Esophagus squamous epithelium (tissue), 5 donors: ENCODE measurements at places on chromosomes 3 and 15. TPM values are rescaled to one million over a fixed set of nuclear protein-coding genes. Genes with fewer than 3 reads are reported as not detected.

DNA sequence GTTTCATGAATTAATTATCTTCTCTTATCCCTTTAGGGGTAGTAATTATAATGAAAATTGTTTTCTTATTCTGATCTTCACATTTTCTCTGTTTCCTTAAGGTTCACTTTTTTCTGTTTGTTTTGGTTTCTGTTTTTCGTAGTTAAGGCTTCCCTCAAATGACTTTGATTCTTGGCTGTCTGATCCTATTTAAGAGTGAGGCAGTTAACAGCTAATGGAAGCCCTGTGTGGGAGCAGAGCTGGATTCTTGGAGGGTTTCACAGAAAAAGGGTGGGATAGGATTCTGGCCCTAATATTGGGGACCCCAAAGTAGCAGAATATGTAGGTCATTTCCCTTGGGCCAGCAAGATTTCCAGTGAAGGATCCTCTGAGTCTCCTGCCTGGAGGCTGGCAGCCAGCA is 6.8 kb upstream of the AMOTL2 start:
- no peak overlapping the region for H3K4me3 ChIP-seq
- H3K27me3 ChIP-seq: no peaks in the 10 kb centered on the region
- no peak for DNase-seq
- H3K4me1 ChIP-seq: peaks cover 17% of the 10 kb centered on the region

- no peaks in the 10 kb centered on the region for H3K27me3 ChIP-seq
- no peak for DNase-seq
- no peaks in the 10 kb centered on the region for H3K4me1 ChIP-seq
- H3K36me3 ChIP-seq: no peaks in the 10 kb centered on the region
- H3K4me3 ChIP-seq: no peak overlapping the region
Measured at GRCh38 chr3:66162766-66163165, 58.0 kb upstream of the SLC25A26 start.

DNA sequence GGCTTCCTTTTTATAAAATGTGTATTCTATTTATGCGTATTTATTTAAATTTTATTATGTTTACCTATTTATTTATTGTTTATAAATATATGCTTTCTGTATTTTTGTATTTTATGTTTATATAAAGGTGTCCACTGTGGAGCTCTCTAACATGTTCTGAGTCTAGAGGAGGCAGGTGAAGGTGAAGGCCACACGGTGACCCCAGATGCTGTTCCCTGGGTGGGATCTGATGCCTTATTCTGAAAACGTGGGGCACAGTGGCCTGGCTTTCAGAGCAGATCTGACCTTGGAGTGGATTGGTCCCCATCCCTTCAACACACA is 104.7 kb upstream of the SLC7A14 start:
- H3K27ac ChIP-seq: no peak overlapping the region
- H3K4me3 ChIP-seq: no peak overlapping the region
- H3K4me1 ChIP-seq: peaks cover 12% of the 10 kb centered on the region
- no peaks in the 10 kb centered on the region for H3K27me3 ChIP-seq
- DNase-seq: no peak

DNA sequence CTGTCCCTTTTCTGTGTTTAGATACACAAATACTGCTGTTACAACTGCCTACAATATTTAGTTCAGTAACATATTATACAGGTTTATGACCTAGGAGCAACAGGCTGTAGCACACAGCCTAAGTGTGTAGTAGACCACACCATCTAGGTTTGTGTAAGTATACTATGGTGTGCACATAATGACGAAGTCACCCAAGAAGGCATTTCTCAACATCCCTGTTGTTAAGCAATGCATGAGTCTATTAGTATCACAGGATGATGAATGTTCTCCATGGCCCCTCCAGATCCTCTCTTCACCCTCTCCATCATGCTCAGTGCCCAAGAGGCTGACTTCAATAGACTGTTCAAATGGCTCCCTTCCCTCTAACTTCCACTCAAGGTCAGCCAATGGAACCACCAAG is 14.6 kb upstream of the SEC62 start:
- DNase-seq: no peak
- H3K4me3 ChIP-seq: no peak overlapping the region

GRCh38 chr15:48493084-48493762 is 152.3 kb downstream of the FBN1 start:
- DNase-seq: no peak
- H3K4me1 ChIP-seq: peaks cover 4% of the 10 kb centered on the region
- no peaks in the 10 kb centered on the region for H3K36me3 ChIP-seq
- H3K27me3 ChIP-seq: no peaks in the 10 kb centered on the region
- no peak overlapping the region for H3K4me3 ChIP-seq
- peak overlapping the region; percentile 62 for H3K27ac ChIP-seq

- no peak for DNase-seq
- no peaks in the 10 kb centered on the region for H3K36me3 ChIP-seq
- H3K27ac ChIP-seq: no peak overlapping the region
- H3K4me1 ChIP-seq: no peaks in the 10 kb centered on the region
Measured at GRCh38 chr3:112175037-112175436, 42.0 kb upstream of the GCSAM start.

Gene DAZL
- not detected for total RNA-seq

- no peaks in the 10 kb centered on the region for H3K27me3 ChIP-seq
- DNase-seq: no peak
- no peak overlapping the region for H3K27ac ChIP-seq
- H3K4me1 ChIP-seq: no peaks in the 10 kb centered on the region
- H3K4me3 ChIP-seq: no peak overlapping the region
- peaks cover 25% of the 10 kb centered on the region for H3K36me3 ChIP-seq
Measured at GRCh38 chr15:57165992-57166391, 210.3 kb upstream of the CGNL1 start.

Gene TNK2
- total RNA-seq: 45.6 TPM

Gene PLD1
- 62.3 TPM for total RNA-seq

GRCh38 chr3:147943265-147943945 is 534.2 kb downstream of the ZIC1 start:
- no peak overlapping the region for H3K4me3 ChIP-seq
- no peaks in the 10 kb centered on the region for H3K36me3 ChIP-seq
- H3K4me1 ChIP-seq: no peaks in the 10 kb centered on the region
- no peaks in the 10 kb centered on the region for H3K27me3 ChIP-seq
- H3K27ac ChIP-seq: no peak overlapping the region

Gene SUCNR1
- not detected for total RNA-seq

DNA sequence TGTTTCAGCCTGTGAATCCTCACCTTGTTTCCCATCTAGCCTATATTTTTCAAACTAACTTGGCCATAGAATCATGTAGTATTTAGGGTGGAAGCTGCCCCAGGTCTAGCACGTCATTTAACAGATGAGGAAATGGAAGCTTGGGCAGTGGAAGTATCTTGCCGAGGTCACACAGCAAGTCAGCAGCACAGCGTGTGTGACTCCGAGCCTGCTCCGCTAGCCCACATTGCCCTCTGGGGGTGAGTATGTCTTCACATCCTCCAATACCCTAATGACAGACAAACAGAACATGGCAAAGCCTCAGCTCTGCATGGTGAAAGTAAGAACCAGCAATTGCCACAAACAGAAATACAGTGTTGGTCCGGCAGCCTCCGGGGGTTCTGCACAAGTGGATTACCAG is 2.2 kb upstream of the CCR5 start:
- H3K27ac ChIP-seq: no peak overlapping the region
- H3K27me3 ChIP-seq: peaks cover 53% of the 10 kb centered on the region
- DNase-seq: peak; percentile 31
- H3K4me1 ChIP-seq: peaks cover 12% of the 10 kb centered on the region
- H3K4me3 ChIP-seq: no peak overlapping the region

DNA sequence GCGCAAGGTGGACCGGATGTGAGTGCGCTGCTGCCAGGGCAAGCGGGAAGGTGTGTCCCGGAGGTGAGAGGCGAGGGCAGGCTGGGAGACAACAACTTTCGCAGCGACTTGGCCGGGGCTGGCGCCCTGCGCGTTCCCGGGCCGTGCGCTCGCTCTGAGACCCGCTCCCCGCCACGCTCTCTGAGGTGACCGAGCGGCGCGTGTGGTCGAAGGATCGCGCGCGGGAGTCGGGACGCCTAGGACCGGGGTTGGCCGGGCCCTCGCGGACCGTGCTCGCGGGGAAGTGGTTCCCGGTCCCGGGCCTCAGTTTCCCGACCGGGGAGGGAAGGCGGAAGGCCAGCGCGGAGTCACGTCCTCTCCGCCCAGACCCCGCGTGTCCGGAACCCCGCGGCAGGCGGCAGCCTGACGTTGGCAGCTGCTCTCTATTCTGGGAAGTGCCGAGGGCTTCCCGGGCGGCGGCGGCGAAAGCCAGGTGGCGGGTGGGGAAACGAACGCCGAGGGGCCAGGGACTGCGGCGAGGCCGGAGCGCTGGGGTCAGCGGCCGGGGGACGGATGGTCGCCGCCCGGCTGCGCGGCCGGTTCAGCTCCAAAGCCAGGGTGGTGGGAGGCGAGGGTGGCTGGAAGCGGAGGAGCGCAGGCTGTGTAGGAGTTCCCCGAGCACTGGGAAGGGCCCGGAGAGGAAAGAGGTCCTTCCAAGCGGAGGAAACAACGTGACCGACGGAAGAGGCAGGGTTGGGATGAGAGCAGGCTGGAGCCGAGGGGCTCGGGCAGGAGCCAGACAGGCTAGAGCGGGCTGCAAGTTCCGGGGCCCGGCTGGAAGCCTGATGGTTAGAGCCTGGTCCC is 1.0 kb upstream of the IGF2BP2 start:
- no peaks in the 10 kb centered on the region for H3K36me3 ChIP-seq
- H3K4me1 ChIP-seq: peaks cover 45% of the 10 kb centered on the region
- H3K27ac ChIP-seq: peak overlapping the region; percentile 79
- peak overlapping the region; percentile 74 for H3K4me3 ChIP-seq

Gene PPARG
- total RNA-seq: 13.8 TPM

Gene SNTN
- total RNA-seq: not detected

- no peaks in the 10 kb centered on the region for H3K36me3 ChIP-seq
- no peaks in the 10 kb centered on the region for H3K4me1 ChIP-seq
- no peaks in the 10 kb centered on the region for H3K27me3 ChIP-seq
- no peak overlapping the region for H3K4me3 ChIP-seq
- no peak for DNase-seq
Measured at GRCh38 chr3:113505867-113506266, 9.1 kb downstream of the SPICE1 start.

GRCh38 chr3:183283886-183284285 is 30.8 kb downstream of the B3GNT5 start:
- no peak overlapping the region for H3K4me3 ChIP-seq
- H3K27ac ChIP-seq: peak overlapping the region; percentile 78
- no peaks in the 10 kb centered on the region for H3K36me3 ChIP-seq

Gene SERINC4
- not detected for total RNA-seq

- peaks cover 5% of the 10 kb centered on the region for H3K4me1 ChIP-seq
- no peaks in the 10 kb centered on the region for H3K36me3 ChIP-seq
- H3K27ac ChIP-seq: no peak overlapping the region
- DNase-seq: no peak
- H3K27me3 ChIP-seq: no peaks in the 10 kb centered on the region
- no peak overlapping the region for H3K4me3 ChIP-seq
Measured at GRCh38 chr3:37970802-37971201, 19.8 kb upstream of the VILL start.

DNA sequence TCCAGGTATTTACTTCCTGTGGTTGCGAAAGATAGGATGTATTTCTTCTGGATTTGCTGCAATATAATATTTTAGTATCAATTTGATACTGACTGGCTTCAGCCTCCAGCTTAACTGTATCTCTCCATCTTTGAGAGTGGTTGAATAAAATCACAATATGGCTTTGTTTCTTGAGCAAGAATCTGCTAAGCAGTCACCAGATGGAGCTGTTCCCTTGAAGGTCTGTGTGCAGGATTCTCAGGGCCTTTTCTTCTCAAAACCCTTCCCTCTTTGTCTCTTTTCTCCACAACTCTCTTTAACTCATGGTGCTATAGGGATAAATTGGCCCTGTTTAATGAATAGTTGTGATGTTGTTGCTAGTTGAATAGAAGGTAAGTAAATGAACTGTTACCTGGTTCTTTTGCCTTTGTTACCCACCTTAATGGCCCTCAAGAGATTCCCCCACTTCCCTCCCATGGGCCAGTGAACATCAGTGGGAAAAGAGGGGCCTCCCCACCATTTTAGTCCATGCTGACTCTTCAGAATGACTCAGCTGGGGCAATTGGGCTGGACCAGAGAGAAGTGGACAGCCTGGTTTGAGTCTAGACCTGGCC is 34.8 kb upstream of the RAB6B start:
- H3K36me3 ChIP-seq: no peaks in the 10 kb centered on the region
- DNase-seq: no peak
- H3K4me3 ChIP-seq: no peak overlapping the region
- H3K27me3 ChIP-seq: no peaks in the 10 kb centered on the region
- H3K4me1 ChIP-seq: peaks cover 13% of the 10 kb centered on the region
- peak overlapping the region; percentile 10 for H3K27ac ChIP-seq

GRCh38 chr3:51953445-51953844 is 1.7 kb upstream of the GPR62 start:
- H3K4me3 ChIP-seq: no peak overlapping the region
- H3K36me3 ChIP-seq: peaks cover 19% of the 10 kb centered on the region
- DNase-seq: no peak
- H3K27me3 ChIP-seq: peaks cover 18% of the 10 kb centered on the region

DNA sequence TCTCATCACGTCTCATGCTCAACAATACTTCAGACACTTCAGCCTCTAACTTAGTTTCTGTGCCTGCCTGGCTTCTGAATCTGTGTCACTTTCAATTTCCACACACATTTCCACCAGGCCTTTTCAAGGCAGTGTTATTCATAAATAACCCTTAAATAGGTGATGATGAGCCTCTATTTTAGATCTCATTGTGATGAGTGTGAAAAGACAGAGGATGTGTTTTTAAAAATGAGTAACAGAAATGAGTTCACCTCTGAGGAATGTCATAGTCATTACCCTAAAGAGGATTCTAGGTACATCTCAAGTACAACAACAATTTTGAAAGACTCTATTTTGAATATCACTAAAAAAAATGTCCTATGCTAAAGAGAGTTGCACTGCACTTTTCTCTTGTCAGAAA is 64.6 kb downstream of the STAC start:
- no peaks in the 10 kb centered on the region for H3K36me3 ChIP-seq
- no peak overlapping the region for H3K27ac ChIP-seq
- no peaks in the 10 kb centered on the region for H3K4me1 ChIP-seq
- DNase-seq: no peak

Gene FBXO40
- not detected for total RNA-seq

Gene MRPL47
- 22.6 TPM for total RNA-seq

GRCh38 chr15:84911879-84912660 is 27.6 kb downstream of the SLC28A1 start:
- no peaks in the 10 kb centered on the region for H3K27me3 ChIP-seq
- H3K4me1 ChIP-seq: peaks cover 62% of the 10 kb centered on the region
- no peaks in the 10 kb centered on the region for H3K36me3 ChIP-seq
- DNase-seq: no peak
- H3K27ac ChIP-seq: peak overlapping the region; percentile 71
- no peak overlapping the region for H3K4me3 ChIP-seq

Gene ANKRD34C
- not detected for total RNA-seq

Gene CNTN3
- total RNA-seq: not detected

- no peak for DNase-seq
- no peaks in the 10 kb centered on the region for H3K27me3 ChIP-seq
- peaks cover 8% of the 10 kb centered on the region for H3K4me1 ChIP-seq
- no peak overlapping the region for H3K27ac ChIP-seq
Measured at GRCh38 chr3:155714295-155714718, 30.6 kb downstream of the PLCH1 start.
